ENCODE measurements at places on chromosomes 1 and 21.

- DNase-seq, result no peak
- peaks cover 13% of the 10 kb centered on the region for H3K36me3 ChIP-seq
- H3K27me3 ChIP-seq, result no peaks in the 10 kb centered on the region
- peaks cover 19% of the 10 kb centered on the region for H3K4me1 ChIP-seq
Measured at GRCh38 chr1:154353460-154353904, 28.2 kb downstream of the ATP8B2 start.

DNA sequence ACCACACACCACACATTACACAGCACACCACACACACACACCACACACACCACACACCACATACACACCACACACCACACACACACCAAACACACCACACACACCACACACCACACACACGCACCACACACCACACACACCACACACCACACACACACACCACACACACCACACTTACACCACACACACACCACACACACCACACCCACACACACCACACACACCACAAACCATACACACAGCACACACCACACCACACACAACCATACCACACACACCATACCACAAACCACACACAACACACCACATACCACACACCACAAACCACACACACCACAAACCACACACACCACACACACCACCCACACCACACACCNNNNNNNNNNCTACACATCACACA is 40.9 kb upstream of the SIK1 start:
- no peaks in the 10 kb centered on the region for H3K4me1 ChIP-seq
- no peaks in the 10 kb centered on the region for H3K36me3 ChIP-seq
- H3K4me3 ChIP-seq, result no peak overlapping the region
- no peaks in the 10 kb centered on the region for H3K27me3 ChIP-seq
- DNase-seq, result no peak
- no peak overlapping the region for H3K27ac ChIP-seq

DNA sequence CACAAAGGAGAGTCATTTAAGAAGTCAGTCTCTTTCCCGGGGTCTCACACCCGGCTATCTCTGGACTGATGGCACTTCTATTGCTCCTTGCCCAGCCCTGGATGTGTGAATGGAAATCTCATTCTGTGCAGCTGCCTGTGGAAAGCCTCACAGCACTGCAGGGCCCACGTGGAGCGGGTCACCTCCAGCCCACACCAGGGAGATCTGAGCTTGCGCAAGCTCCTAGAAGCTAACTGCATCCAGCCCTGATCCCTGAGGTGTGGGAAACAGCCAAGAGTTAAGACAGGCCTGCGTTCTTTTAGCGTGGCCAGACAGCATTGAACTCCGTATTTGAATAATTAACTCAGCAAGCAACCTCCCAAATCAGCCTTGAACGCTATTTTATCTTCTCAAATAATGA is 150.5 kb downstream of the LRIG2 start:
- no peaks in the 10 kb centered on the region for H3K27me3 ChIP-seq
- H3K36me3 ChIP-seq, result no peaks in the 10 kb centered on the region
- H3K27ac ChIP-seq, result no peak overlapping the region
- no peak overlapping the region for H3K4me3 ChIP-seq
- peaks cover 5% of the 10 kb centered on the region for H3K4me1 ChIP-seq

- H3K27ac ChIP-seq, result no peak overlapping the region
- H3K27me3 ChIP-seq, result no peaks in the 10 kb centered on the region
- no peaks in the 10 kb centered on the region for H3K4me1 ChIP-seq
- H3K4me3 ChIP-seq, result no peak overlapping the region
- DNase-seq, result no peak
Measured at GRCh38 chr1:34037109-34037508, 127.9 kb downstream of the CSMD2 start.

Data from tibial artery (tissue), 4 donors.